T-cell (primary cell): ENCODE measurements at places on chromosomes 7 and 10.

DNA sequence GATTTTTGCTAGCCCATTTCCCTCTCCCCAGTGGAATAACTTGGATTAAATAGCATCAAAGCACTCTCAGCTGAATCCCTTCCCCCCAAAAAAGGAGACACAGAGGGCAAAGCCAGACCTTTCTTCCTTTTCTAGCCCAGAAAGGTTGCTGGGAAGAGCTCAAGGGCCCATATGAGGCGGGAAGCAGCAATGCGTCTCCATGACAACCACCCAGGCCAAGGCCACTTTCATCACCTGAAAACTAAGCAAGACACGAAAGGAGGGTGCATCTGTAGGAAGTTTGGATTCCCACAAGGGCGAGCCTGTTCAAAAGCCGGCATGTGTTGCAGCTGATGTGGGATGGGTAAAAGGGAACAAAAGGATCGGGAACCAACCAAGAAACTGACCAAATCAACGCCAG, 229.1 kb downstream of the PLXNA4 start:
- no peak for DNase-seq

DNA sequence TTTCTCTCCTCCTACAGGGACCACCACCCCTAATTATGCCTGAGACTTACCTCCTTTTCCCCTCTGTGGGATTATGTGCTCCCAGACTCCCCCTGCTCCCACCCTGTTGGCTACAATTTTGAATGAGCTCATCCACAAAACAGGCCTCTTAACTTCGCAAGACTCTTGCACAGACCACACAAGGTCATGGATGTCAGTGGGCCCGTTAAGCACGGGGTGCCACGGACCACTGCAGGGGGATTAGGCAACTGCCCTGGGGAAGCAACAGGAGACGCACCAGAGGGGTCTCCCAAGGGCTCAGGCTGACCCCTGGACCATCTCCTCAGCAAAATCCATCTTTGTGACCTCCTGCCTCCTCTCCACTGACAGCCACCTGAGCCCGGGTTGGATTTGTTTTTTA, 42.1 kb upstream of the COL13A1 start:
- DNase-seq: no peak

DNA sequence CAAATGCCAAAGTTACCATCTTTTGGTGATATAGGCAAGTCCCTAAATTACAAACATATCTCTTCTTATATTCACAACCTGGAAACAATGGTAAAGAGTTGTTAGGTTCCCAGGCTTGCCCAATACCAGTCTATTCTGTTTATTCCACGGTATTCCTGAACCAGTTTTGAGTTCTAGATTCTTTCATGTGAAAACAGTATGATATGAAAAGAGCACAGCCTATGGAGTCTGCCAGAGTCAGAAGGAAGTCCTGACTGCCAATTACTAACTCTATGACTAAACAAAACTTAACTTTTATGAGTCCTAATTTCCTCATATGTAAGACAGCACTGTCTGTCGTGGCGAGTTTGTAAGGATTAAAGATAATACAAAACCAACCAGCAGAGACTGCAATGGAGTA, 5.6 kb downstream of the ABI1 start:
- no peak for DNase-seq

DNA sequence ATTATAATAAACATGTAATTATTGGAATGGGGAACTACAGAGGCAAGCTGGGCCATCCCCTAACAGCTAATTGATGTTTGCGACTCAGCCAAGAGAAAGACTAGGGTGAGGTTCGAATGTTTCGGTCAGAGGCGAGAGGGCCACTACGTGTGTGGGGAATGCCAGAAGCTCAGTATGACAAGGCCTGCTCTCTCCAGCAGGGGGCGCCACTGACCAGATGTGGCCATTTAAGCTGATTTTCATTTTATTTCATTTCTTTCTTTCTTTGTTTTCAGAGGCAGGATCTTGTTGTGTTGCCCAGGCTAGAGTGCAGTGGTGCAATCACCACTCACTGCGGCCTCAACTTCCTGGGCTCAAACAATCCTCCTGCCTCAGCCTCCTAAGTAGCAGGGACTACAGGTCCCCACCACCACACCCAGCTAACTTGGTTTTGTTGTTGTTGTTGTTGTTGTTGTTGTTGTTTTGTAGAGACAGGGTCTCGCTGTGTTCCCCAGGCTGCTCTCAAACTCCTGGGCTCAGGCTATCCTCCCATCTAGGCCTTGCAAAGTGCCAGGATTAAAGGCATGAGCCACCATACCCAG, 38.1 kb downstream of the TMEM130 start:
- no peak for DNase-seq

GRCh38 chr10:88800152-88801125, 2.1 kb upstream of the LIPM start:
- DNase-seq: no peak

- no peak for DNase-seq
Measured at GRCh38 chr10:103893817-103894216, 24.2 kb downstream of the STN1 start.

GRCh38 chr10:127153181-127153580, 43.2 kb downstream of the INSYN2A start:
- no peak for DNase-seq

- no peak for DNase-seq
Measured at GRCh38 chr10:100873827-100874326, 38.9 kb upstream of the SLF2 start.

DNA sequence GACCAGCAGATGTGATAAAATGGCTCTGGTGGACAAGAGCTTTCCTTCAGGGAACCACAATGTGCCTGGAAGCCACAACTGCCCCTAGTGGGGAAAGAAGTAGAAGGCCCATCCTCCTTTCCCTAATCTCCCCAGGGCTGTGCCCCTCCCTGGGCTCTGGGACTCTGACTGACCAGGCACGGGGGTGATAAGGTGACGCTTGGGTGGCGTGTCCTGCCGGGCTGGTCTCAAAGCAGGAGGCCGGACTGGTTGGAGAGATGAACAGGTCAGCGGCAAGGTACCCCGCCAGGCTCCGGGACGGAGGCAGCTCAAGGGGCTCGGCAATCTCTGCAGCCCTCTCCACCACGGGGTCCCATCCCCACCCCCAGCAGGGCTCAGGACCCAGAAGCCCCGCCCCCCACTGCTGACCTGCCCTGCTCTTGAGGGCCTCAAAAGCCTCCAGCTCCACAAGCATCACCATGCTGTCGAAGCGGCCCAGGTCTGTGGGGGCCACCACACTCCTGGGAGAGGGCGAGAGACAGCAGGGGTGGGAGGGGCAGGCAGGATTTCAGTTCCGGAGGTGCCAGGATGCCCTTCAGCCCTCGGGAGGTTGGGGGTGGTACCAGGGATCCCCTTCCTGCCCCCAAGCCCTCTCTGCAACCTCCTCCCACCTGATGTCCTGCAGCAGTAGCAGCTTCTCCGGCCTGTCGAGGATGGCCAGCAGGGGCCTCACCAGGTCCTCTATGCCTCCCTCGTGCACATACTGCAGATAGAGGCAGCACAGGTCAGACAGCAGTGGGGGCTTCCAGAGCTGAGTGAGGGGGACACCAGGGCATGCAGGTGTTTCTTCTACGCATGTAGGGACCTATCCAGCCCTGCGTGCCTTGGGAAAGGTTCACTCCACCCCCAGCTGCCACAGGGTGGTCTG, 12.2 kb downstream of the LZTS2 start:
- no peak for DNase-seq

DNA sequence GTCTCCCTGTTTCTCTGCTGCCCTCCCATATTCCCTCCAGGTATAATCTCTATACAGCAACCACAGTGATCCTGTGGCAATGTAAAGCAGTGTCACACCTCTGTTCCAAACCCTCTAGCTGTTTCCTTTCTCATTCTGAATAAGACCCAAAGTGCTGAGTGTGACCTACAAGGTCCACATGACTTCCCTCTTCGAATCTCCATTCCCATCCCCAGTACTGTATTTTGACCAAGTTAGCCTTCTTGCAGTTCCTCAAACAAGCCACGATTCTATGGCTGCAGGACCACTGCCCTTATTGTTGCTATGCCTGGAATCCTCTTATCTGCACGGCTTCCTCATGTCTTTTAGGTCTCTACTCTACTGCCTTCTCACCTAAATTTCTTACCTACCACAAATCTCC, 291.9 kb downstream of the DOCK4 start:
- no peak for DNase-seq

- no peak for DNase-seq
Measured at GRCh38 chr10:120394446-120394845, 62.6 kb upstream of the PLPP4 start.

- no peak for DNase-seq
Measured at GRCh38 chr10:90862908-90863514, 5.2 kb upstream of the HTR7 start.

DNA sequence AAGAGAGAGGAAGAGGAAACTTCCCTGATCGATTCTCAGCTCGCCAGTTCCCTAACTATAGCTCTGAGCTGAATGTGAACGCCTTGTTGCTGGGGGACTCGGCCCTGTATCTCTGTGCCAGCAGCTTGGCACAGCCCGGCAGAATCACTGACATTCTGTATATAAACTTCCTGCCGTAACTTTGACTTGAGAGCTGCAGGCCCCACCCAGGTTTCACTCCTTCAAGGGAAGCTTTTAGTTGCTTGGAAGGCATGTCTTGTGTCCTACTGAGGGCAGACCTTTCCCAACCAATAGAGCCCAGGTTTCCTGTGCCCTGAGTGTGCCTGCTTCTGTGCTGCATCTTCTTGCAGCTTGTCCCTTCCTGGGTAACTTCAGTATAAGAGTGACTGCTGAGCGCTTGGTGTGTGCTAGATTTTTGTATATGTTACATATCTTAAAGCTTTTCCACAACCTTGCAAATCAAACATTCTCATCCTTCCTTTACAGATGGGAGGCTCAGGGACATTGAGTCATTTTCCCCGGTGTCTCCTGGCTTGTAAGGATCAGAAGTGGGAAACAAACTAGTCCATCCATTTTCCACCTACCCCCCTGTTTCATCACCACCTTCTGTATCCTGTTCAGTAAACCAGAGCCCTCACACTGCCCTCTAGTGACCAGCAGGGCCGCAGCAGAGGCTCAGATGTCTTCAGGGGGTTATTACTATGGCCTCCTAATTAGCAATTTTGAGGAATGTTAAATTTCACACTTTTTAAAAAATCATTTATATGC, 225.2 kb upstream of the PRSS58 start:
- no peak for DNase-seq

DNA sequence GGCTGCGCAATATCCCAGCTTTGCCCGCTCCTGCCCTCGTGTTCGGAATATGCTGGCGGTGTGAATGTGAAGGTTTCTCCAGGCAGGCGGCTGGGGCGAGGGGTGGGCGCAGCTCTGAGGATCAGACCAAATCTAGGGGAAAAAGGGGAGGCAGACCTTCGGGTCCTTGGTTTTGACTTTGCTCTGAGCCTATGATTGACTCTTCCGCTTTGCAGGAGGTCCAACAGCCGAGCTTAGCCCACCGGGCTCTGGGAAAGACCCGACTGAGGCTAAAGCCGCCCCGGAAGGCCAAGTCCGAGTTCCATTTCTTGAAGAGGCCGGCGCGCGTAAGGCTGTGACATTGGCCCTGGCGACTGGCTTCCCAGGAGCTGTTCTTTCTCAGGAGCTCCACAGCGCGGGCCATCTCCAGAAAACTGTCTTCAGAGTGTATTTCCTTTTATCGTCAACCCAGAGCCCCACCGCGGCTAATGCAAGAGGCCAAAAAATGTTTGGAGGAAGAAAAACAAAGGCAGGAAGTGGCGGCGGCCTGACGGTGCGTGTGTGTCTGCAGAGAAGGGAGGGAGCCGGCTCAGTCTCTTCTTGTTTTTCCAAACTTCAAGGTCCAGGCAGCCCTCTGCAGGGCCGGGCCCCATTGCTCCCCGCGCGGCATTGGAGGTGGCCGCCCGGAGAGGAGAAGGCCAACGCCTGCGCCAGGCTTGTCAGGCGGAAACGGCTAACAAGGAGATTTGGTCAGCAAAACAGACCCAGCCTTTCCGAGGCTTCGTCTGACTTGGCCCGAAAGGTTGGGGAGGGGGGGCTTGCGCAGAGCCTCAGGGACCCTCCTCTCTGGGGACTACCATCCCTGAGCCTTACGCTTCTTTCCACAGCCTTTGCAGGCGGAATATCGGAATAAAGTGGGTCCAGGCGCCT, 3.6 kb upstream of the HOXA11 start:
- peak; percentile 41 for DNase-seq

GRCh38 chr7:123131556-123131955, 68.2 kb downstream of the SLC13A1 start:
- no peak for DNase-seq

DNA sequence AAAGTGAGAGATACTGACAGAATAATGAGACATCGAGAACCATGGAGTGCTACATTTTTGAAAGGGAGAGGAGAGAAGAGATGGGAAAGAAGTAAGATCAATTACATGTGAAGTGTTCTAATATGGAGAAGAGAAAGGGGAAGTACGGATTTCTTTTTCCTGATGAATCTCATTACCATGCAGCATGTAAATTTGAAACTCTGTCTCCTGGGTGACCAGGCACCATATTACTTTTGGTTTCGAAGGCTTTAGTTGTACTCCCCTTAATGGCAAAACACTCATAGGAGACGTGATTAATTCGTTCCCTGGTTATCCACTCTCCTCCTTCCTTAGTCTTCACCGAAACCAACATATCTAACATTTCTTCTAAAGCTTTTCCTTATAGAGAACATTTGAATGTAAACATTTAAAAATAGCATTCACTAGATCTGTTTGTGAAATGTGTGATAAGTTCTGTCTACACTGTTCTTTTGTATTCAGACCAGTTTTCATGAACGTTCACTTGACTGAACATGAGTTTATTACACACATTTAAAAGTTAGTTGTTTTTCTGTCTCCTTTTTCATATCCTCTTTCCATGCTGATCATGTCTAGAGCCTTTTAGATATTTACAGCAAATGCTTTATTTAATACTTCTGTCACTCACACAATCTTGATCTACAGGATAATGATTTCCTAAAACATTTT, 80.2 kb upstream of the MSRB2 start:
- no peak for DNase-seq

DNA sequence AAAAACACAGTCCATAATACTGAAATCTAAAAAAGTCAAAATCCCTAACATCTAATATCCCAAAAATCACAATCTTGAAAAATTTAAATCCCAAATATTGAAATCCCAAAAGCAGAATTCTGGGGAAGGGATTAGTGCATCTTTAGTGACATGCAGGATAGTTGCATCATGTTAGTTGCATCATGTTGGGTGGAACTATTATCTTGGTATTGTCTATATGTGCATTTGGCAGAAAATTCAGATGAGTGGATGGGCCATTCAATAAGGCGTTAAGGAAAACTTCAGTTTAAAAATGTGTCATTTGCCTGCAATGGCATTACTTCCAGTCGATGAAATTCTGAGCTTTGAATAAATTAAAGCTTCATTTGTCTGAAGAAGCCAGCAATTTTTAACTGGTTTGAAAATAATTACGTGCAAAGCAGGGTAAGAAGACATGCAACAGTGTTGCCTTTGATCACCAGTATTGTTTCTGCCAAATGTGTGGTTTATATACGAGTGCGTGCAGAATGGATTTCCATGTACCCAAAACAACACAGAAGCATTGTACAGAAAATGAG, 221.4 kb upstream of the NFE2L3 start:
- DNase-seq: no peak

DNA sequence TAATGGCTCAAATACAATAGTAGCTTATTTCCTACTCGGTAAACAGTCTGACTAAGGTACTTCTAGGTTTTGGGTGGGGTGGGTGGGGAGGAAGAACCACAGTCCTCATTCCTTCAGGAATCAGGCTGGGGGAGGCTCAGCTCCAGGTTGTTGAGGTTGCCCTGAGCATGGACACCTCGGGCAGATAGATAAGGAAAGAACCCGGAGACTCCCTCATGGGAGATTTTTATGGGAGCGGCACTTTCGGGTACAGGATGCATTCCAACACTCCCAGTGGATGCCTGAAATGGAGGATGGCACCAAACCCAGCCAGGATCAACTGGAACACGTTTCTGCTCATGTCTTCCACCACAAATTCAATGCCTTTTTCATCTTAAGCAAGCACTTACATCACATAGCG, 5.5 kb upstream of the GSDME start:
- DNase-seq: no peak

- no peak for DNase-seq
Measured at GRCh38 chr7:22612776-22613175, 112.8 kb upstream of the STEAP1B start.
